Endothelial cell (in vitro differentiated cells): ENCODE measurements at places on chromosomes 2 and 18.

GRCh38 chr2:85843543-85843942, 45.2 kb downstream of the ST3GAL5 start:
- DNase-seq = no peak

GRCh38 chr18:47944972-47945852, 14.8 kb upstream of the SMAD2 start:
- no peak for DNase-seq

GRCh38 chr18:4455113-4455811, at the start of gene DLGAP1:
TSS of gene DLGAP1 (minus strand) at chr18:4455307.
- peak; percentile 64 for DNase-seq

- DNase-seq = no peak
Observed at GRCh38 chr2:224820283-224820991, 104.3 kb upstream of the CCDC195 start.

- DNase-seq = no peak
Observed at GRCh38 chr2:230326453-230327417, at the start of gene SP140L. TSS of gene SP140L (plus strand) at chr2:230327193. CDS start at chr2:230327270, 77 bp downstream.

DNA sequence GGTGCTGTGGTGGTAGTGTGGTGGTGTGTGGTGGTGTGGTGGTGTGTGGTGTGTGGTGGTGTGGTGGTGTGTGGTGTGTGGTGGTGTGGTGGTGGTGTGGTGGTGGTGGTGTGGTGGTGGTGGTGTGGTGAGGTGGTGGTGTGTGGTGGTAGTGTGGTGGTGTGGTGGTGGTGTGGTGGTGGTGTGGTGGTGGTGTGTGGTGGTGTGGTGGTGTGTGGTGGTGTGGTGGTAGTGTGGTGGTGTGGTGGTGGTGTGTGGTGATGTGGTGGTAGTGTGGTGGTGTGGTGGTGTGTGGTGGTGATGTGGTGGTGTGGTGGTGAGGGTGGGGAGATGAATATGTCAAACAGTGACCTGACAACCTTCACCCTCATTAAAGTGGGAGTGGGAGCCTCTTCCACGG, 55.6 kb upstream of the DLGAP1 start:
- no peak for DNase-seq

GRCh38 chr2:43818761-43819160, 19.9 kb downstream of the ABCG5 start:
- DNase-seq = no peak

GRCh38 chr2:99484205-99484604, 5.6 kb downstream of the REV1 start:
- no peak for DNase-seq

DNA sequence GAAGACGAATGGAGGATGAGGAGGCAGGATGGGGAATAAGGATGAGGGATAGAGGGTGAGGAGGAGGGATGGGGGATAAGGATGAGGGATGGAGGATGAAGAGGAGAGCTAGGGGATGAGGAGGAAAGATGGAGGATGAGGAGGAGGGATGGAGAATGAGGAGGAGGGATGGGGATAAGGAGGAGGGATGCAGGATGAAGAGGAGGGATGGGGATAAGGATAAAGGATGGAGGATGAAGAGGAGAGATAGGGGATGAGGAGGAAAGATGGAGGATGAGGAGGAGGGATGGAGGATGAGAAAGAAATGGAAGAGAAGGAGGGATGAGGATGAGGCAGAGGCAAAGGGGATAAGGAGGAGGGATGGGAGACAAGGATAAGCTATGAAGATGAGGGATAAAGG, 230.0 kb downstream of the NAPG start:
- no peak for DNase-seq

DNA sequence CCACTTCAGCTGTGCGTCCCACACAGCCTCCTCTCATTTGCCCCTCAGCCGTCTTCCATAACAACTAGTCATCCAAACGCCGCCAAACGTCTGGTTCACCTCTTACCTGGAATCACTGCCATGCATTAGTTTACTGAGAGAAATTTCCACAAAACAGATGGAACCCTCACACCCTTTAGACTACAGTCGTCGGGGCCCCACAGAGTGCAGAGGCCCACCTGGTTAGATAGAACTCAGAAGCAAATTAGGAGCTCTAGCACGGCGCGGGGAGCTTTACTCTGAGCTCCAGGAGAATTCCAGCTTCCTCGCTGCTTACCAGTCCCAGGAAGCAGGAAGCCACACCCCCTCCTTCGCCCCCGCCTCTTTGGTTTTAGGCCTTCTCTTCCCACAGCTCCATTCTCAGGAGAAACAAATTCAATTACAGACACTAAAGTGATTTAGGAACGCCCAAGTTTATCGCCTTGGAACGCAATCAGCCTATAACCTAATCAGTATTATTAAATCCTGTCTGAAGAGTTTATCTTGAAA, 9.4 kb downstream of the RNU2-63P start:
- no peak for DNase-seq

- no peak for DNase-seq
Observed at GRCh38 chr2:50781646-50782045, 250.3 kb downstream of the NRXN1 start.

- no peak for DNase-seq
Observed at GRCh38 chr2:215137741-215138340, 585 bp downstream of the ABCA12 start.

GRCh38 chr2:219358170-219359075, 25.9 kb upstream of the RESP18 start:
- DNase-seq = no peak

DNA sequence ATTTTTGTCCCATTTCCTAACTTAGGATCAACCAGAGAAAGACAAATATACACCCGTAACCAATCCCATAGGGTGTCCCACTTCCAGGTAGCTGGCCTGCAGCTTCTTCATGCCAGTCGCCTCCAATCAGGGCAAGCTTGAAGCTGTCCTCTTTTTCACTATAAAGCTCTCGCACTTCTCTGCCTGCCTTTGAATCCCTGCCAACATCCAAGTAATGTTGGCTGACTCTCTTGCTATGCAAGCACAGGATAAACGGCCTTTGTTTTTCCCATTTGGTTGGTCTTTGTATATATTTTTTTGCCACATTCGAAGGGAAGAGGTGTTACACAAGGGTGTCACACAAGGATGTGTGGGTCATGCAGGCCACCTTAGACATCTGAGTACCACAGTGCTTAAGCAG, 388.8 kb downstream of the CBLN2 start:
- DNase-seq = no peak

DNA sequence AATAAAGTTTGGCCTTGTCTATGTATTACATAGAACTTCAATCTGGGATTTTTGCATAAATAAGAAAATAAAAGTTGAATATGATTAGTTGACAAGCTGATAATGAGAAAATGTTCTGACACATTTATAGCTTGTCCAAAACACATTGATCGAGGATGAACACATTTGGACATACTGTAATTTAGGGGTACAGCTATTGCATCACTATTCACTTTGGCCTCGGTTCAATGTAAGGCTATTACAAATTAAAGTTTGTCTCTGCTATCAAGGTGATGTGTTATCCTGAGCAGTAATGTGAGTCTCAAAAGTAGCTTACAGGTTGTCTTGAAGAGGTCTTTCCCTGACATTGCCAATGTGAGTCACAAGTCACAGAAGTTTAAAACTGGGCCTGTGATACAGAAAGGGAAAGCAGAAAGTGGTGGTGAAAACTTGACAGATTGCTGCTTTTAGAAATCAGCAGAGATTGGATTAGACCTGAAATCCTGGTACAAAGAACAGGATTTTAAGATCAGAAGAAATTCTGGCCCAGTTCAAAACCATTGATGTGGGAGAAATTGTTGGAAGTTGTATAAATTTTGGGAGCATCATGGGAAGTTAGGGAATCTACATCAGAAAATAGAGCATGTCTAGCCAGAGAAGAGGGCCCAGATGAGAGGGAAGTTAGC, 674.1 kb downstream of the NYAP2 start:
- DNase-seq = no peak

DNA sequence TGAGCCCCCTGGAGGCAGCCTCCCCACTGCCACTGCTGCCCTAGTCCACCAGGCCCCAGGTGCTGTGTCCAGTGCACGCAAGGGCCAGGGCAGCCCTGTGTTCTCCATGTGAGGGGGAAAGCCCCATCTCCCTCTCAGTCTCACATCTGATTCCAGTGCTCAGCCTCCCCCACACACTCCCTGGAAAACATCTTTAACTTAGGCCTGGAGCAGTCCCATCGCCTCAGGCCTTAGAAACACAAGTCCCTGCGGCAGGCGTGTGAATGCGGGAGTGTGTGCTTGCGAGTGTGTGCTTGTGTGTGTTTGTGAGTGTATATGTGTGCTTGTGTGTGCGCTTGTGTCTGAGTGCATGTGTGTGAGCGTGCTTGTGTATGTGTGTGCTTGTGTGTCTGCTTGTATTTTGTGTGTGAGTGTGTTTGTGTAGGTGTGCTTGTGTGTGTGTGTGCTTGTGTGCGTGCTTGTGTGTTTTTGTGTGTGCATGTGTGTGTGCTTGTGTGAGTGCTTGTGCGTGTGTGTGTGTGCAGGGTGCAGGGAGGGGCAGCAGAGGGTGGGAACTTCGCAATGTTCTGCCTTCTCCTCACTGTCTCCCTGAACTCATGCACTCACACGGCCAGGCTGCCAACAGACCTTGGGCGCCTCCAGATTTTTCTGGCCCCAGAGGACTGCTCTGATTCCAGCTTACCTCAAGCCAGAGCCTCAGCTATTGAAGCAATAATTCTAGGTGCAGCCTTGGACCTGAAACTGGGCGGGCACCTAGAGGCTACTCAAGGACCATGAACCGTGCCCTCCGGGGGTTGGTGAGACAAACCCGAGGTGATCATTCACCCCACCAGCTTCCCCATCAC, 139.6 kb downstream of the CABLES1 start:
- DNase-seq = no peak

GRCh38 chr18:31225668-31226067, 63.0 kb upstream of the DSC1 start:
- DNase-seq = no peak

- no peak for DNase-seq
Observed at GRCh38 chr18:51229328-51229727, 31.8 kb upstream of the MEX3C start.

GRCh38 chr2:96152304-96153161, 7.3 kb upstream of the DUSP2 start:
- no peak for DNase-seq

- no peak for DNase-seq
Observed at GRCh38 chr2:190574169-190574568, 39.6 kb upstream of the NEMP2 start.
